ENCODE measurements at places on chromosomes 6 and 20. TPM values are rescaled to one million over a fixed set of nuclear protein-coding genes. Genes with fewer than 3 reads are reported as not detected.

DNA sequence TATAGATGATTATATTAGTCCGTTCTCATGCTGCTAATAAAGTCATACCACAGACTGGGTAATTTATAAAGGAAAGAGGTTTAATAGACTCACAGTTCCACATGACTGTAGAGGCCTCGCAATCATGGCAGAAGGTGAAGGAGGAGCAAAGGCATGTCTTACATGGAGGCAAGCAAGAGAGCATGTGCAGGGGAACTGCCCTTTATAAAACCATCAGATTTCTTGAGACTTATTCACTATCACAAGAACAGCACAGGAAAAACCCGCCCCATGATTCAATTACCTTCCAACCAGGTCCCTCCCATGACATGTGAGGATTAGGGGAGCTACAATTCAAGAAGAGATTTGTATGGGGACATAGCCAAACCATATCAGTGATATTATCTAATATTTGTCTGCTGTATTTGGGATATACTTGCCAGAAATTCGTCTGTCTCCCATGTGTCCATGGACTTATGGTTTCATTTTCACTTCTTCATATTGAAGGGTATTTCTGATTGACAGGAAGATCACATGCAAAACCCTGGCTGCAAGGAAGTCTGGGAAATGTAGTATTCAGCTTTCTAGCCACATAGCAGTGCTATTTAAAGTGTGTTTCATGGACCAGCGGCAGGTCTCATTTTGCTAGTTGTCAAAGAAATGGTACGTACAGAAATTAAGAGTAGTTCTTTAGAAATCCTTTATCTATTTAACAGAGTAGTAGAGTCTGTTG lies 50.5 kb upstream of the PAK5 start:
- no peak for DNase-seq

DNA sequence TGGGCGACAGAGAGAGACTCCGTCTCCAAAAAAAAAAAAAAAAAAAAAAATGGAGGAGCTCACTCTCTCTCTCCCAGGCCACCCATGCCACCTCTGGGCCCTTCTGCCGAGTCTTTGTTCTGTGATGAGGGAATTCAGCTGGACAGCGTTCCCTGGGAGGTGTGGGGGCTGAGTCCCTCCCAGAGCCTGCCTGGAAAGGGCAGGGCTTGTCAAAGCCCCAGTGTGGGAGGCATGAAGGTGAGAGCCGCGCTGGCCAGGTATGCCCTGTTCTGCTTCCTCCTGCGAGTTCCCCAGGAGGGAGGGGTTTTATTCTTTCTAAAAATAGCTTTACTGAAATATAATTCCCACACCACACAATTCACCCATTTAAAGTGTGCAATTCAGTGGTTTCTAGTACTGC lies 69.6 kb downstream of the TMEM242 start:
- no peak for DNase-seq

- DNase-seq = no peak
Measured at GRCh38 chr20:32112841-32113240, 3.3 kb downstream of the TM9SF4 start.

- DNase-seq = no peak
Measured at GRCh38 chr6:110689275-110689935, 125.9 kb downstream of the CDK19 start.

The STX11 gene
- total RNA-seq = 1.3 TPM
